ENCODE measurements at places on chromosomes 13 and 19.

DNA sequence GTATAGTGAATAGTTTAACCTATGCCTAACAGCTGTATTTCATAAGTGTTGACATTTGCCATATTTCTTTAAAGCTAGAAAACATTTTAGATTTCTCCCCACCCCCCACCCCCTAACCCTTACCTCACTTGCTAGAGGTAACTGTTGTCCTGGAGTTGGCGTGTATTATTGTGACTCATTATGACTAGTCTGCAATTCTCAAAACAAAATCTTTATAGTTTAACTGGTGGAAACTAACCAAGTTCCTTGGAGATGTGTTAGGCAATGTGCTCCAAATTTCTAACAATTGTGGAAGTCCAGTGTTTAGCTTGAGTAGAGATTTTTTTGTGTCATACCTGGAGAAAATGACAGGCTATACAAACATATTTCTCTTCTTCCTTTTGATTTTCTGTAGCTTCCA is 38.0 kb downstream of the KCTD4 start:
- DNase-seq: no peak

DNA sequence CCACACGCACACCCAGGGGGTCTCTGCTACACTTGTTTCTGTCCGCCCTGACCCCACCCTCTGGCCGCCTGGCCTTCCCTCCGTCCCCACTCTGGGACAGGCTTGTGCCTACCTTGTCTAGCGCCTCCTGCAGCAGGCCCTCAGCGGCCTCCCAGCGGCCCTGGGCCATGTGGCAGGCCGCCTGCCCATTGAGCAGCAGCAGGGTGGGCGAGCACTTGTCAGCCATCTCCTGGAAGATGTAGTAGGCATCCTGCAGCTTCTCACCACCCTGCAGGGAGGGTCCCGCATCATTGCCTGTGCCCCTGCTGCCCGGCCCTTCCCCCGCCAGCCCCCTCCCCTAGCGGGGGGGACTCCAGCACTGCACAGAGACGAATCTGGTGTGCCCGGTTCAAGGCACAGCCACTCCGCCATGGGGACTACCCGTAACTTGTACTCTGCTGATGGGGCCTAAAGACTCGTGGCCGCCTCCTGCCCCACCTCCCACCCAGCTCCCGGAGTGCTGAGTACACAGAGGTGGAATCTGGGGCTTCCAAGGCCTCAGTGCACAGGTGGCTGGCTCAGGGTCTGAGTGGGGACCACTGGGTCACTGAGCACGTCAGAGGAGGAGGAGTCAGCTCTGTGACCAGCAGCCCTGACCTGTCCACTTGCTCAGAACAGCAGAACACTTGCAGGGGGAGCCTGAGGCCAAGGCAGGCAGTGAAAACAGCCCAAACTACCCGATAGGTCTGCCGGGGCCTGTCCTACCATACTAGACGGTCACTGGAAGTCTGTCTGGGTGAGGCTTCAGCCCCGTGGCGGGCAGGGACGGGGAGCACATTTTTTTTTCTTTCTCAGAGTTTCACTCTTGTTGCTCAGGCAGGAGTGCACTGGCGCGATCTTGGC is 7.4 kb upstream of the CERS1 start:
- no peak for DNase-seq

DNA sequence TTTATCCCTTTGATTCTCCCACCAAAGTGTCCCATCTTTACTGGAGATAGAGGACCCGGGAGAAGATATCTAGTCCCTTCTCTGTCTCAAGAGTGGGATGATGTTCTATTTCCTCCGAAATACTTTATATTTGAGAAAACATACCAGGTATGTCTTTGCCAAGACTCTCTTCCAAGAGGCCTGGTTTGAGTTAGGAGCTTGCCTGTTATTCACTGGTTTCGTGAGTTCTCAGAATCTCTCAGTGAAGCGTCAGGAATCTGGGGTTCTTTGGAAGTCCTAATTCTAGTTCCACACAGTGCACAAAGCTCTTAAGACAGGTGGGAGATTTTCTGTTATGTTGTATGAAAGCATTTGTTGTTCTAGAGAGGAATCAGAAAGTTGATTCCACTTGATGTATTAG is 182.0 kb downstream of the DNAJC15 start:
- DNase-seq: no peak

DNA sequence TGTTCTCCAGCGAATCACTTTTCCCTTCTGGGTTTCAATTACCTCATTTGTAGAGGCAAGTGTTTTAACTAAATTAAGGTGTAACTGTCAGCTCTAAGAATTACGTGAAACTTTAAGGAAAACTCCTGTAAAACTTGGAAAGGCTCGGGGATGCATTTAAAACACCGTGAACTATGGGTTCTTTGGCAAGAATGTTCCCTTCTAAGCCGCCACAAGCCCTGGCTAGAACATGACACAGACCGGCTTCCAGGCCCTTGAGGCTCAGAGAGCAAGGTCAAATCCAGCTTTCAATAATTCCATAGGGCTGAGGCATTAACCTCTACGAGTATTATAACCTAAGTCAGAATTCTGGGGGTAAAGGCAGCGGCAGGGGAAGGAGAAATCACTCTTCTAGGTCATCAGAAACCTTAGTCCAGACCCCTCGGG is 685 bp downstream of the VWA8 start:
- DNase-seq: no peak

DNA sequence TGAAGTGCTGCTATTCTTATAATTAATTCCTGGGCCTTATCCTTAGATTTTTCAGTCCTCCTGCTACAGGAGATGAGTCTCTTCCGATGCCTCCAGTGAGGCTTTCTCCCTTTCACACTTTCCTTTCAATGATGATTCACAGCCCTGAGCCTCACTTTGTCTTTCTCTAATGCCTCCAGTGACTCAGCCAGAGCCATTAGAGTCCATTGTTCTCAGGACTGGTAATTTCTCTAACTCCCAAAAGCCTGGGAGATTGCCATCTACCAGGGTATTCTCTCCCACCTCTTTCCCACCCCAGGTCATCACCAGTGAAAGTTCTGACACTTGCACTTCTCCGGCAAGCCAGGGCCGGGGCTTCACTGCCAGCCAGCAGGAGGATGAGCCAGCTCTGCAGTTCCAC is 49.6 kb upstream of the ARGLU1 start:
- no peak for DNase-seq

DNA sequence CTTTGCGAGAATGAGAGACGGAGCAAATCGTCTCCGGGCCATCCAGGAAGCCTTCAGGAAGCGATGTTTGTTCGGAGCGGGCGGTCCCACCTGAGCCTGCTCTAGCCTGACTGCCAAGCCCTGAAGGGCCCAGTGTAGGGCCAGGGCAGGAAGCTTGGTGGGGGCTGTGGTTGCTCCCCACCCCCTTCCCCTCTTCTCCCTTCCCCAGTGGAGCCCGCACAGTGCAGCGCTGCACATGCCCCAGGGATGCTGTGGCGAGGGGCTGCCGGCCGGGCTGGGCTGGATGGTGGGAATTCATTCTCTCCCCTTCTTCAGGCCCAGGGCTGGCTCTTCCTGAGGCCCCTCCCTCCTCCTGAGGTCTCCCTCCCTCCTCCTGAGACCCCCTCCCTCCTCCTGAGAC is 7.1 kb upstream of the GRTP1 start:
- no peak for DNase-seq

DNA sequence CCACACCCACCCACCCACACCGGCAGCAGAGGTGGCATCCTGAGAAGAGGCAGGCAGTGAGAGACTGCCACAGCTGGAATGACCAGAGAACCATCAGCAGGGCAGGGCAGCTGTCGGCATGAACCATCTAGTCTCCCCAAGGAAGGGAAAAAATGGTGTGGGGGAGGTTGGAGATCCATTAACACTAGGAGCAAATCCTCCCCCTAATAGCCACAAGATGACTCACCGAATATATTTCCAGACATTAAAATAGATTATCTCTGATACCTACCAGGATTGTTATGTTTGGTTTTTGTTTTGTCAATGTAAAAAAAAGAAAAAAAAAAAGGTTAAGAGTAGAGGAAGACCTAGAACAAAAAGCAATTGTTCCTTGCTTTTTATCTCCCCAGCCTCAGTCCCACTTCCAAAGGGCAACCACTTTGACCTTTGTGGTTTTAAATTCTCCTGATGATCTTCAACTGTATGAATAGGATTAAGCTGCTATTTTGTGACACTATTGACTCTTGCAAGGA is 34.2 kb downstream of the THSD1 start:
- DNase-seq: no peak

DNA sequence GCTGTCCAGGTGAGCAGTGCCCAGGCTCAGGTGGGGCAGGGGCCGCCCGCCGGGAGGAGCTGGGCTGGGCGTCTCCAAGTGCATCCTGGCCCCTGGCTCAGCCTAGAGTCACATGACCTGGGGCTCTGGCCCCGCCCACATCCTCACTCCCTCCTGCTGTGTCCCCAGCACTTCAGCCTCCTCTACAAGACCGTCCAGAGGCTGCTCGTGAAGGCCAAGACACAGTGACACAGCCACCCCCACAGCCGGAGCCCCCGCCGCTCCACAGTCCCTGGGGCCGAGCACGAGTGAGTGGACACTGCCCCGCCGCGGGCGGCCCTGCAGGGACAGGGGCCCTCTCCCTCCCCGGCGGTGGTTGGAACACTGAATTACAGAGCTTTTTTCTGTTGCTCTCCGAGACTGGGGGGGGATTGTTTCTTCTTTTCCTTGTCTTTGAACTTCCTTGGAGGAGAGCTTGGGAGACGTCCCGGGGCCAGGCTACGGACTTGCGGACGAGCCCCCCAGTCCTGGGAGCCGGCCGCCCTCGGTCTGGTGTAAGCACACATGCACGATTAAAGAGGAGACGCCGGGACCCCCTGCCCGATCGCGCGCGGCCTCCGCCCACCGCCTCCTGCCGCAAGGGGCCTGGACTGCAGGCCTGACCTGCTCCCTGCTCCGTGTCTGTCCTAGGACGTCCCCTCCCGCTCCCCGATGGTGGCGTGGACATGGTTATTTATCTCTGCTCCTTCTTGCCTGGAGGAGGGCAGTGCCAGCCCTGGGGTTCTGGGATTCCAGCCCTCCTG is 16.8 kb upstream of the CELF5 start:
- no peak for DNase-seq

GRCh38 chr13:110124201-110124940 is 182.6 kb downstream of the COL4A1 start:
- no peak for DNase-seq

GRCh38 chr13:93244918-93245280 is 18.3 kb downstream of the GPC6 start:
- no peak for DNase-seq

DNA sequence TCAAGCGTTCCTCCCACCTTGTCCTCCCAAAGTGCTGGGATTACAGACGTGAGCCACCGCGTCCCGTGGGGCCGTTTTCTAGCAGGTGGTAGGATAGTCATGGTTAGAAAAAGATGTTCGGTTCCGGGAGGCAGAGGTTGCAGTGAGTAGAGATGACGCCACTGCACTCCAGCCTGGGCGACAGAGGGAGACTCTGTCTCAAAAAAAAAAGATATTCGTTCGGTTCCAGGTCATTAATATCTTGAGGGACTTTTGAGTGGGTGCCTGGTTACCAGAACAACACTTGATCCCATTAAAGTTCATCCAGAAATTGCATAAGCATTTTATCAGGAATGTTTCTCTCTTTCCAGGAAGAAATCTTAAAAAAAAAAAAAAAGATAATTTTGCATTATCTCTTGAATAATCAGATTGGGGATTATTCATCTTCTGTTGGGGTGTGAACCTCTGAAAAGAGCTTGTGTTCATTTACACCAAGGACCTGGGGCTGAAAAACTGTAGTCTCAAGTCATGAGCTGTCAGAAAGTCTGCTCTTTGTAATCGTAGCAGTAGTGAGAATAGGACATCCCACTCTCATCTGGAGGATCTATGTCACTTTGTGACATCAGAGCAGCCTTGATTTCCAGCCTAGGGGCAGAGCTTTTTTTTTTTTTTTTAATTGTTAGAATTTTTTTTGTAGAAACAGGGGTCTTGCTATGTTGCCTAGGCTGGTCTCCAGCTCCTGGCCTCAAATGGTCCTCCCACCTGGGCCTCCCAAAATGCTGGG is 1.0 kb upstream of the ETHE1 start:
- DNase-seq: no peak

- no peak for DNase-seq
Measured at GRCh38 chr13:45899406-45899805, 47.9 kb upstream of the SIAH3 start.

- no peak for DNase-seq
Measured at GRCh38 chr13:20191311-20192157, 1.2 kb downstream of the GJB2 start.

GRCh38 chr13:29684441-29684840 is 89.0 kb upstream of the SLC7A1 start:
- DNase-seq: no peak

GRCh38 chr19:35643255-35644205 is 2.0 kb downstream of the ETV2 start:
- peak; percentile 77 for DNase-seq

- no peak for DNase-seq
Measured at GRCh38 chr13:79936368-79937136, 404.4 kb downstream of the SPRY2 start.

GRCh38 chr19:1173159-1173844 is 766 bp downstream of the SBNO2 start:
- no peak for DNase-seq

GRCh38 chr19:28940751-28941500 is 272.0 kb downstream of the UQCRFS1 start:
- no peak for DNase-seq
